ENCODE measurements at places on chromosomes 2 and 18. TPM values are rescaled to one million over a fixed set of nuclear protein-coding genes. Genes with fewer than 3 reads are reported as not detected.

CABLES1 gene
- total RNA-seq: 5.3 TPM

CNDP1 gene
- total RNA-seq: not detected

ECEL1 gene
- total RNA-seq: not detected

CCDC148 gene
- total RNA-seq: not detected

BCL11A gene
- 0.30 TPM for total RNA-seq

ADGRF3 gene
- total RNA-seq: 3.7 TPM

SPC25 gene
- 29.0 TPM for total RNA-seq

CAPN14 gene
- total RNA-seq: 0.29 TPM

EPAS1 gene
- 6.8 TPM for total RNA-seq

Data from activated CD8-positive, alpha-beta memory T cell treated with anti-CD3 and anti-CD28 coated beads for 36 hours (primary cell).